NCI-H2029 treated with DMSO at 0.1 percent for 48 hours (cell line): ENCODE measurements at places on chromosomes 12 and 14.

DNA sequence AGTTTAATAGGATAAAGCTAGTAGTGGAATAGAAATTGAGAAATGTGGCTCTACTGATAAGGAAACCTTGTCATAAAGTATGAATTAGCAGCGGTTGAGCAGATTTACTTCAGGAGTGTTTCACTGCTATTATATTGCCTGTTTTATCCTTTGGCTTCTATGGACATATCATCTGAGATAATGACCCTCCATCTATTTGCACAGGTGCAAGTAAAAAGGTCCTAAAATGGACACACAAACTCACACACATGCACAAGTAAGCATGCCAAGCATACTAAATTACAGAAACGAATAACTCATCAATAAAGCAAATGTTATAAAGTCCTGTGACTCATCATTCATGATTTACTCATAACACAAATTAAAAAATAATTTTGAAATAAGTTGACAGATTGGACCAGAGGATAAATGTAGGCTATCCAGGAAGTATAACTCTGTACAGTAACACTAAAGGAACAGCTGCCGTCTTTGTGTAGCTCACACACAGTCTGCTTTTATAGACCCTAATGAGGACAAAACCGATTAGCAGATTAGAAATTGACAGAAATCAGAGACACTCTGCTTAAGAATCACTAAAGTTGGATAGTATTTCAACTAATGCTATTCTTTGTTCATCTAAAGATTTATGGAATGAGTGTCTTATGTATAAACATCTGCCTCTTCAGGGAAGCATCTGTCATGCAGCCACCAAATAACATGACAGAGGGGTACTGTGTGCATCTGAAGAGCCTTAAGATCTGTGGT, 73.9 kb downstream of the SYT1 start:
- peak; percentile 93 for DNase-seq

DNA sequence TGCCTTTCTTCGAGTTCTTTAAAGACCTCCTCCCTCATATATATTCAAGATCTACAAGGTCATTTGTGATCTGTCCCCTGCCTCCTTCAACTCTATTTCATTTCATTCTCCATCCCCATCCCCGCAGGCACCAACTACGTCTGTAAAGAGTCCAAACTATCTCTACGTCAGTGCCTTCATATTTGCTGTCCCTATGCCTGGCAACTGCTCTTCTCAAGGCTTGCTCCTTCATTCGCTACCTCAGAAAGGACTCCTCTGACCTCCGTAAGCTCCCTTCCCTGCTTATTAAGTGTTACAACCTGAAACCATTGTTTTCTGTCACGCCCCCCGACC, 650 bp downstream of the LLPH start:
- no peak for DNase-seq

- DNase-seq: no peak
Measured at GRCh38 chr12:130973906-130974305, 20.2 kb downstream of the ADGRD1 start.

DNA sequence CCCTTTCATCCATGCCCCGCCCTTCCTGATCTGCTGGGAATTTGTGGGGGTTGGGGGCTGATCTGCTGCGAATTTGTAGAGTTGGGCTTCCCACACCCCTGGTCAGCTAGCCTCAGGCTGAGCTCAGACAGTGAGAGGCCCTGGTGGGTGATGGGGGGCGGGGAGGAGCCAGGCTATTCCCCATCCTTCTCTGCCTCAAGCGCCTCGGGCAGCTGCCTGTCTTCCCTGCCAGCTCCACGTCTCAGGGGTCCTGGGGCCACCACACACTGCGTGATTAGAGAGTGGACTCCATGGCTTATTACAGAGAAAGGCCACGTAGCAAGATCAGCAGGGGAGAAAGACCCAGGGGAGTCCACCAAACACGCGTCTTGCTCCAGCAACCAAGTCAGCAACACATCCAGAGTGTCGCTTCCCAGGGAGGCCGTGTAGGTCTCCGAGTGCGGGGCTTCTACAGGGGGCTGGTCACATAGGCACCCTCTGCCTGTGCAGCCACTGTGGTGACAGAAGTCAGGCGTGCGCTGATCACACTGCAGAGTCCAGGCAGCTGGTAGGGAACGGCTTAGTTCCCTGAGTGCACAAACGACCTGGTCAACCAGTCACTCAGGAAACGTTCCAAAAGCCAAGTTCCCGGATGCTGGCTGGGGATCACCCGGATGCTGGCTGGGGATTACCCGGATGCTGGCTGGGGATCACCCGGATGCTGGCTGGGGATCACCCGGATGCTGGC, 254.4 kb upstream of the SFSWAP start:
- no peak for DNase-seq

DNA sequence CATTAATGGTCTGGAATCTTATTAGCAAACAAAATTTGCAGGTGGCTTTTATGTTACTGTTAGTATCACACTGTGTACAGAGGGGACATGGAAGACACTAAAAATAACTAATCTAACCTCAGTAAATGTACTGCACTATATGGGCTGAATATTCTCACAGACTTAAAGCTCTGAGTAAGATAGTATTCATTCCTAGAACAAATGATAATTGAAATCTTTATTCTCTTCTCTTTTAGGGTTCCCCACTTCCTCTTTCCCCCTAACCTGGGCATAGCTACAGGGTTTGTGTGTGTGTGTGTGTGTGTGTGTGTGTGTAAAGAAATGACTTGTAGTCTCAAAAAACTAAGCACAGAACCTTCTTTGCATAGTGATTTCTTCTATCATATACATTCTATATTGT, 21.4 kb upstream of the HECTD1 start:
- no peak for DNase-seq

DNA sequence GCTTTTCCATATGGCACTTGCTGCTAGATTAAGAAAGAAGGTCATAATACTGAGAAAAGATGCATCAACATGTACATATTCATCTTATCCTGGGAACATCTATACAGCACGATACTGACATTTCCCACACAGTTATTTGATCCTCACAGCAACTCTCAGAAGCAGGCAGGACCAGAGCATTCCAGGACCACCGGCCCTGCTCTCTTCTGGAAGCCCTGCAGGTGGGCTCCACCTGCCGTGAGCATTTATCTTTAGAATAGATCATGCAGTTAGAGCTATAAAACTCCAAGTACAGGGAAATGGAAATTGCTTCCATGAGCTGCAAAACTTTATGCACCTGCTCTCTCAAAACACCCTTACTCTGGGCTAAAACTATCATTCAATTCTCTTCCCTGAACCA, 5.5 kb upstream of the BDKRB1 start:
- no peak for DNase-seq

GRCh38 chr14:78425330-78425729, 255.2 kb downstream of the NRXN3 start:
- DNase-seq: no peak

DNA sequence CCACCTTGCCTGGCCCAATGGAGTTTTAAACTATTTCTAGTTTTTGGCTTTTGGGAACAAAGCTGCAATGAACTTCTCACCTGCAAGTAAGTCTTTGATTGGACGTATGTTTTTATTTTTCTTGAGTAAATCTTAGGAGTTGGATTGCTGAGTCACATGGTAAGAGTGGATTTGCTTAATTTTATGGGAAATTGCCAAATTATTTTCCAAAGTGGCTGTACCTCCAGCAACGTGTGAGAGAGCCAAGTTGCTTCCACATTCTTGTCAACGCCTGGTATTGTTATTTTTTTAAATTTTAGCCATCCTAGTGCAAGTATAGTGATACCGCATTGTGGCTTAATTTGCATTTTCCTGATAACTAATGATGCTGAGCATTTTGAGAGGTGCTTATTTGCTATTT, 136.6 kb downstream of the LMNTD1 start:
- no peak for DNase-seq

GRCh38 chr12:44551631-44552030, 324.5 kb downstream of the NELL2 start:
- no peak for DNase-seq

- DNase-seq: no peak
Measured at GRCh38 chr14:104634886-104635570, 30.5 kb upstream of the TMEM179 start.

DNA sequence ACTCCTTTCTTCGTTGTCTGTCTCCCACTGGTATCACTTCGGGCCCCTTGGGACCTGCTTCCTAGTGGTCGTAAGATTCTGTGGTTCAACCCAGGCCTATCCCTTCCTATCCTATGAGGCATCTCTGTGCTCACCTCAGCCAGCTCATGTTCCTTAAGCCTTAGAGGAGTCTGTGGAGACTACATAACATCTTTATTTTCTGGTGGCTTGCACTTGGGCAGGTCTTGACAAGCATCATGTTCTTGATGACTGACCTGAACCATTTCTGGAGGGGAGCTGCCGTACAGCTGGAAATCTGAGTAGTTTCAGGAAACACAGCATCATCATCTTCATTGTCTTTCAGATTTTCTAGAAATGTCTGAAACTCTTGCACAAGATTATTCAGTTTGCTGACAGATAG, 69.3 kb downstream of the PPFIBP1 start:
- no peak for DNase-seq

DNA sequence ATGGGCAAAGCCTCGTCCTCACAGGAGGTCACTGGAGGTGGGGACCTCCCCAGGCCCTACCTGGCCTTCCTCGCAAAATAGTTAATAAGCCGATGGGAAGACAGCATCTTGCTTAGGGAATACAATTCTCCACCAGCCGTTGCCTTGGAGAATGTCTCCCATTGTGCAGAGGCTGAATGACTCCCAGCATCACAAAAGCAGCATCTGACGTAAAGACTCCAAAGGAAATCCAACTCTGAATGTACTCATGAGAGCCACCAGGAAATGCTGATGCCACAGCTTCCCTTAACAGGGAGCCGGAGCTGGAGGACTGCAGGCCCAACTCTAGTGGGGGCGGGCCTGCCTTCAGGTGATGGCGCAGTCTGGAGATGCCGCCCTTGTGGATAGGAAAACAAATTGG, 15.5 kb downstream of the CCDC63 start:
- no peak for DNase-seq

GRCh38 chr14:68362846-68363245, 430.0 kb downstream of the ZFP36L1 start:
- no peak for DNase-seq

DNA sequence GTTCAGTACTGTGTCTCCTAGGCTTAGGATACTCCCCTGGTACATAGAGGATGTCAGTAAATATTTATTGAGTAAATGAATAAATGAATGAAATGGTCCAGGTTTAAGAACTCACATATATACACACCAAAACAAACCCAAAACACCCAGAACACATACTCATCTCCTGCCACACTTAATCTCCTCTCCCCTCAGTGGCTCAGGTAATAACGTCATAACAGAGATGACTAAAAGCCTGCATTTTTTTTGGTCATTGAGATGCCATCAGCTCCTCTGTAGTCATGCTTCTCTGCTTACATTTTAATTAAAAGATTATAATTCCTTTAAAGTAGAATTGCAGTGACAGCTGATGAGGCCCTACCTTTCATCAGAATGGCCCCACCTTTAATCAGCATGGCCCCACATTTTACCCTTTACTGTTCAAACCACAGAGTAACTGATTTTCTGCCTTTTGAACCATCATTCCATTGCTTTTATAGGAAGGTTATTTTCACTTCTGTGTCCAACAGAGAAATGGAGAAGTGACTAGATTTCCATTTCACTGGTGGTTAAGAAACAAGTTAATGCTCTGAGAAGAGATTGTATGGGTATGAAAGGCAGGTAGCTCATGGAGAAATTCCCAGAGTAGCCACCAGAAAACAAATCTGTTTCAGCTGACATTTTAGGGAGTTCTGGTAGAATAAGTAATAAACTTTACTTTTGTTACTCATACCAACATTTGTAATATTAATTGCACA, 193.4 kb upstream of the ATP2B1 start:
- no peak for DNase-seq

- no peak for DNase-seq
Measured at GRCh38 chr12:128976120-128976738, 123.0 kb downstream of the GLT1D1 start.

GRCh38 chr14:95549656-95550585, 15.1 kb downstream of the GLRX5 start:
- DNase-seq: no peak

GRCh38 chr12:130337488-130338303, at the start of gene PIWIL1:
TSS of gene PIWIL1 (plus strand) at chr12:130337887. CDS start at chr12:130342592, 4,705 bp downstream.
- no peak for DNase-seq

DNA sequence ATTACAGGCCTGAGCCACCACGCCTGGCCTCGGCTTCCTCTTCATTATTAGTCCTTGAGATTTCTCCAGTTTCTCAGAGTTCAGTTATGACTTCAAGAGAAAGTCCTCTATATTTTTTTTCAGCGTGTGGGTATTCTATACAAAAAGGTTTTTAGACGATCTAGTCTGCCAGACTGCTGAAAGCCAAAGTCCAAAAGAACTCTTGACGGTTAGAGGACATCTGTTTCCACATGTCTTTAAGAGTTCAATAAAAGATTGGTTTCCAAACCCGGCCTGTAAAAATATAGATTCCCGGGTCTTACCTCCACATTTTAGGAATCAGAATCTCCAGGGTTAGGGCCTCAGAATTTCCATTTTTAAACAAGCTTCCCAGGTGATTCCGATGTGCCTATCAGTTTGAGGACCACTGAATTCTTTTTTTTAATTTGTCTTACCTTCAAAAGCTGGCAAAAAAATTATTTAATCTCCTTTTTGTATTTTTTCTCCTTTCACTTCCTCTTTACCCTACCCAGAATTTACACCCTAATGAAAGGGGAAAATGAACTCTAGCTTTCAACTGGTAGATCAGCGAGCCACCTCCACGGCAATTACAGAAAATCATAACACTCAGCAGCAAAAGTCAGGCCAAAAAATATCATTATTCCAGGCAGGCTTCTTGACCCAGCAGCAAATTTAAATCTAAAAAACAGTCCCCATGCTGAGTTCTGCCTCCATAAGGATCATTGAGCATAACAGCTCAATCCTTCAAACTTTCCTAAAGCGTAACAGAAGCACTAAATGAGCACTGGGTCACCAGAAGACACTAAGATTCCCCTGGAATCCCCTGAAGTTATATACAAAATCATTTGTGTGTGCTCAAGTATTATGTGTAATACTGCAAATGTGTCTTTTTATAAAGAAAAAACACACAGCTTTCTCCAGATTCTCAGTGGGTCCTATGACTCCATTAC, 8.7 kb downstream of the NT5DC3 start:
- DNase-seq: no peak

GRCh38 chr14:45156067-45156466, 20.3 kb downstream of the FANCM start:
- DNase-seq: no peak

- DNase-seq: no peak
Measured at GRCh38 chr14:94305620-94306019, 12.6 kb upstream of the SERPINA10 start.

DNA sequence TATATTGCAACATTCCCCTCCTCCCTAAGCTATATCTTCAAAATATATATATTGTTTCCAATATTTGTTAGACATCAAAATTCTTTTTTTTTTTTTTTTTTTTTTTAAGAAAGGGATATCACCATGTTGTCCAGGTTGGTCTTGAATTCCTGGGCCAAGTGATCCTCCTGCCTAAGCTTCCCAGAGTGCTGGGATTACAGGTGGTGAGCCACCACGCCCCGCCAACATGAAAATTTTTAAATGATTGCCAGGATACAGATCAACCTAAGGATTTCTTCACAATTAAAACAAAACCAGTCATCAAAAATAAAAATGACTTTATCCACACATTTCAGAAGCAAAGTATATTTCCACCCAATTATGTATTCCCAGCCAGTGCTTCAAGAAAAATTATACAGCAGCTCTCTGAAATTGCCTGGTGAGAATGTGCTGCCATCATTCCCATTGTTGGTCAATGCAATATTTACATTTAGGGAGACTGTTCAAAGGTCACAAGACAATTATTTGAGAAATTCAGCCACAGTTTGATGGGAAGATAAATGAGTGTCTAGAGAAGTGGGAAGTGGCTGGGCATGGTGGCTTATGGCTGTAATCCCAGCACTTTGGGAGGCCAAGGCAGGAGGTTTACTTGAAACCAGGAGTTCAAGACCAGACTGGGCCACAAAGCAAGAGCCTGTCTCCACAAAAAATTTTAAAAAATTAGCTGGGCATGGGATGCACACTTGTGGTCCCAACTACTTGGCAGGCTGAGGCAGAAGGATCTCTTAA, 141.7 kb upstream of the AMIGO2 start:
- DNase-seq: no peak
